ENCODE measurements at places on chromosomes 2 and 18. TPM values are rescaled to one million over a fixed set of nuclear protein-coding genes. Genes with fewer than 3 reads are reported as not detected.

Gene TXNDC2
- not detected for total RNA-seq

DNA sequence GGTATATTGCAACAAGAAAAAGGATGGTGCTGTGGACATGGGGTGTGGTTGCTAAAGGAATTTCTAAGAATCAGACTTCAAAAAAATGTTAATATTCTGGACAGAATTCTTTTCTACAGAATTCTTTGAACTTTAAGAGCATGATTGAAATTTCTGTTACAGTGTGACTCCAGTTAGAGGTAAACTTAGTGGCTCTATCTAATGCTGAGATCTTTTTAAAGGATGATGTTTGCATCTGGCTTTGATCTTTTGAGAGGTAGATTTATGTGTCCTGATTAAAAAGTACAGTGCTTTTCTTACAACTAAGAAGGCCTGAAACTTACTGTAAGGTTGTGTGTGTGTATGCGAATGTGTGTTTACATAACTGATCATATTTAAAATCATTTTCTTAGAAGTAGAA lies 25.4 kb downstream of the NCK2 start:
- no peak overlapping the region for H3K4me3 ChIP-seq
- H3K27ac ChIP-seq, result no peak overlapping the region
- DNase-seq, result no peak
- no peaks in the 10 kb centered on the region for H3K36me3 ChIP-seq

DNA sequence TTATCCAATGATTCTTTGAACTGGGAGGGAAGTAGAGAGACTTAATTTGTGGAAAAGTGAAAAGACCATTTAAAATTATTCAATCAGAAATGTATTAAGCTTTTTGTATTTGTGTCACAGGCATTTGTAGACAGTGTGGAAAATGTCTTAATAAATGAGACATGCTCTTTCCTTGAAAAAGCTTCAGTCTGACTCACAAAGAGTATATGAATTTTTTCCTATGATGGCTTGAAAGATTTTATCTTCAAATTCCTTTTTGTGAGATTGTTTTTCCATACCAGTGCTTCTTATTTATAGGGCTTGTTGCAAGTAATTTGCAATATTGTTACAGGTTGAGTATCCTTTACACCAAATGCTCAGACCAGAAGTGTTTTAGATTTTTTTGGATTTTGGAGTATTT lies 39.5 kb downstream of the STON1 start:
- no peak for DNase-seq
- no peak overlapping the region for H3K4me3 ChIP-seq
- no peak overlapping the region for H3K27ac ChIP-seq
- no peaks in the 10 kb centered on the region for H3K27me3 ChIP-seq
- no peaks in the 10 kb centered on the region for H3K36me3 ChIP-seq
- no peaks in the 10 kb centered on the region for H3K4me1 ChIP-seq

- DNase-seq, result no peak
- H3K4me3 ChIP-seq, result no peak overlapping the region
- H3K27me3 ChIP-seq, result no peaks in the 10 kb centered on the region
- H3K36me3 ChIP-seq, result no peaks in the 10 kb centered on the region
These were observed 14.4 kb upstream of the TMEM131 start for GRCh38 chr2:98009887-98010760.

DNA sequence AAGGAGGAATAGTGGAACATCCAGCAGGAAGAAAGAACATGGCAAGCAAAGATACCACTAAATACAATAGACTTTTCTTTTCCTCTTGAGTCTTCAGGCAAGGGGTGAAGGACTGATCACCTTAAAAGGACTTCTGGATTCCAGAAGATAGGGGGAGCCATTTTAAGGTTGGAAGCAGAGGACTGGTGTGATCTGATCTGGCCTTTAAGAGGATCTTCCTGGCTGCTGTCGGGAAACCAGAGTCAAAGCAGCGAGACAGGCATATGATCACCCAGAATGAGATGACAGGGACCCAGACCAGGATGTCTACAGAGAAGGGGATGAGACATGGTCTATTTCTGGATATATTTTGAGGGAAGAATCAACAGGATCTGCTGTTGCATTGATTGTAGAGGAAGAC lies 558.0 kb downstream of the STK39 start:
- H3K36me3 ChIP-seq, result no peaks in the 10 kb centered on the region
- no peak overlapping the region for H3K27ac ChIP-seq
- H3K4me3 ChIP-seq, result no peak overlapping the region
- no peaks in the 10 kb centered on the region for H3K27me3 ChIP-seq

DNA sequence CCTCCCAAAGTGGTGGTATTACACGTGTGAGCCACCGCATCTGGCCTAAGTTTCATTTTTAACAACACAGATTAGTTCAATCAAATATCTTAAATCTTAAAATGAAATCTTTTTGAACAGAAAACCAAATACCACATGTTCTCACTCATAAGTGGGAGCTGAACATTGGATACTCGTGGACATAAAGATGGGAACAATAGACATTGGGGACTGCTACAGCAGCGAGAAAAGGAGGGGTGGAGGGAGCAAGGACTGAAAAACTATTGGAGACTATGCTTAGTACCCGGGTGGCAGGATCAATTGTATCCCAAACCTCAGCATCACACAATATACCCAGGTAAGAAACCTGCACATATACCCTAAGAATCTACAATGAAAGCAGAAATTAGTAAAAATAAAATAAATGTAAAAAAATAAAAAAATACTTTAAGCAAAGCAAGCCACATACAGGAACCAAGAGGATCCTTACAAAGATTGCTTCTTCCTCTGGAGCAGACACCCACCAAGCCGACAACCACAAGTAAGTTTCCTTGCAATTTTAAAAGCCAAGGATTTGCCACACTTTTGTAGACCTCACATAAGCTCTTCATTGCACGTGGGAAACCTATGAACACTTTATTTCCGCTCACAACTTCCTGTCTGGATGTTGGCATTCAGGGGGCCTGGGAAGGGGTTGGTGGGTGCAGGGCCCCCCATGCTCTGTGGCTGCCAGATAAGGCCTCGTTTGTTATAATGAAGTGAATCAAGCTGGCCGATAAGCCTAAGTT lies 147.9 kb downstream of the MYCN start:
- H3K4me3 ChIP-seq, result no peak overlapping the region
- no peaks in the 10 kb centered on the region for H3K36me3 ChIP-seq
- no peak overlapping the region for H3K27ac ChIP-seq
- no peaks in the 10 kb centered on the region for H3K27me3 ChIP-seq
- H3K4me1 ChIP-seq, result no peaks in the 10 kb centered on the region
- DNase-seq, result no peak

All from MCF 10A (cell line).